ENCODE measurements at places on chromosomes 1 and 21. TPM values are rescaled to one million over a fixed set of nuclear protein-coding genes. Genes with fewer than 3 reads are reported as not detected.

DNA sequence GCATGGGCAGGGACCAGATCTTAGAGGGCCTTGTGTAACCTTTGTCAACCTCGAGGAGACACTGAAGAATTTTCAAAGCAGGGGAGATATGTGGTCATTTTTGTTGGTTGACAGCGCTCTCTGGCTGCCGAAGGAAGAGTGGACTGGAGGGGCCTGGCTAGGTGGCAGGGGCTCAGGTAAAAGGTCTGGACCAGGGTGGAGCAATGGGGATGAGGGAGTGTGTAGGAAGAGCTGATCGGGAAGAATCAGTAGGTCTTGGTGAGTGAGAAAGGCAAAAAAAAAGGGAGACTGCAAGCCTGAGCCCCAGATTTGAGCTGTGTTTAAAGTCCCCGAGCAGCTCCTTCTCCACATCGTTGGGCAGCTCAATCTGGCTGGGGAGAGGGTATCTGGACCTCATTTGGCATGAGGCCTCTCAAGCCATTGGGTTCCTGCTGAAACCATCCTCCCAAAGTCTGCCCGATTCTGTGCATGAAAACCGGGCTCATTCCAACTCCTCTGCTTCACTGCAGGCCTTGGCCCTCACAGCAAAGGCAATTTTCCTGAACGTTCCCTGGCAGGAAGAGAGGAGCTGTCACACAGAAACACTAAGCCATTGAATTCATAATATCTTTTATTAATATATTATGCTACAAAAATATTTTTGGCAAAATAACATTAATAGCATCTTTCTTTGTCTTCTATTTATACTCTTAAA lies 237.1 kb downstream of the TRABD2B start:
- DNase-seq = peak; percentile 39

- DNase-seq = no peak
Observed at GRCh38 chr1:11878081-11878890, 19.5 kb upstream of the NPPB start.

DNA sequence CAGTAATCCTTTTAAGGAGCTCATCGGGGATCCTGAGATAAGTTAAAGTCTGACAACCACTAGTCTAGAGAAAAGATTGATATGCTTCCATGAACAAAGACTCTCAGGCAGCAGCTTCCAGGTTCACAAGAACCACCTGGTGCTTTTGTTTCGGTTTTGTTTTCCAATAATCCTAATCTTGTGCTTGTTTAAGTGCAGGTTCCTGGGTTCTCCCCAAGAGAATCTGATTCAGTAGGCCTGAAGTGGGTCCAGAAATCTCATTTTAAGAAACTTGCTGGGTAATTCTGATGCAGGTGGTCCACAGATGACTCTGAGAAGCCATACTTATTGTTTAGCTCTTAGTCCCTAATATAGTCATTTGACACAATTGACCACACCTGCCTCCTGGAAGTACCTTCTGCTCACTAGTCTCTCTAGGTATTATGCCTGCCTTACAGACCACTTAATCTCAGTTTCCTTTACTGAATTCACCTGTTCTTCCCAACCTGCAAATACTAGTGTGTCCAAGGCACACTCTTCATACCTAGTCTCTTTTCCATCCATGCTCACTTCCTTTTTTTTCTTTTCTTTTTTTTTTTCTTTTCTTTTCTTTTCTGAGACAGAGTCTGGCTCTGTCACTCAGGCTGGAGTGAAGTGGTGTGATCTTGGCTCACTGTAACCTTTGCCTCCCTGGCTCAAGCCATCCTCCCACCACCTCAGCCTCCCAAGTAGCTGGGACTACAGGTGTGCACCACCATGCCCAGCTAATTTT lies 20.5 kb upstream of the FRRS1 start:
- DNase-seq = no peak

- no peak for DNase-seq
Observed at GRCh38 chr1:218787826-218788225, 385.9 kb upstream of the LYPLAL1 start.

- DNase-seq = no peak
Observed at GRCh38 chr1:182080040-182080439, 18.5 kb upstream of the ZNF648 start.

EXTL1 gene
- total RNA-seq = 0.71 TPM

GRCh38 chr1:27523337-27524020 lies 33.5 kb upstream of the WASF2 start:
- peak; percentile 46 for DNase-seq

DNA sequence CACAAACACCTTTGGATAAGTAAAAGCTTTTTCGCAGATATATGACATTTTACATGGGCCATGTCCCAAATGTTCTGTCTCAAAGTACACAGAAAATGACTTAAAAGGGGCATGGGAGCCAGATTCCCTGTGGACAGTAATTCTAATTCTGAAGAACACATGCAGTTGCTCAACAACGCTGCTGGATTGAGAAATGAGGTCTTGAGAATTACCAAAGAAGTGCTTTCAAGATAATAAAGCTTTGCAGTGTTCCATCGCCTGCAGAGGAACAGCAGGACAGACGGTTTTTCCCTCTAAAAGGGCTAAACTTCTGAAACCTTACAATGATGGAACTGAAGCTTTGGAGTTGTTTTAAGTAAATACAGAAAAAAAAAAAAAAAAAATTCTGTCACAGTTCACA lies 55.3 kb upstream of the HSPA13 start:
- DNase-seq = no peak

DNA sequence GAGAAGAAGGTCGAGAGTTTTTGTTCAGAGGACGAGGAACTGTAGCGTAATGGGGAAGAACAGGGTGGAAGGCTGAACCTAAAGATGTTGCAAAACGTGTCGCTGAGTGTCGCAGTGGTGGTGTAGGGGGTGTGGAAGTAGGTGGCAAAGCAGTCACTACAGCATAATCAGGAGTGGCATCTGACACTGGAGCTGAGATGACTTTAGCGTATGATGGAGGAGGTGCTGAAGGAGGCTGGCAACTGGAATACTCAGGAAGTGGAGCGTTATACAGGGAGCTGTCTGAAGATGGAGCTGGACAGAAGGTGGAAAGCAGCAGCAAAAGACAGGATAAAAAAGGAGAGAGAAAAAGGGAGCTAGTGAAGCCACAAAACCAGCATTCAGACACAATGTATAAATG lies 89.9 kb upstream of the LBR start:
- DNase-seq = no peak

RPL22 gene
- 581 TPM for total RNA-seq

- peak; percentile 78 for DNase-seq
Observed at GRCh38 chr21:28444557-28444956, 548.1 kb downstream of the LTN1 start.

DNA sequence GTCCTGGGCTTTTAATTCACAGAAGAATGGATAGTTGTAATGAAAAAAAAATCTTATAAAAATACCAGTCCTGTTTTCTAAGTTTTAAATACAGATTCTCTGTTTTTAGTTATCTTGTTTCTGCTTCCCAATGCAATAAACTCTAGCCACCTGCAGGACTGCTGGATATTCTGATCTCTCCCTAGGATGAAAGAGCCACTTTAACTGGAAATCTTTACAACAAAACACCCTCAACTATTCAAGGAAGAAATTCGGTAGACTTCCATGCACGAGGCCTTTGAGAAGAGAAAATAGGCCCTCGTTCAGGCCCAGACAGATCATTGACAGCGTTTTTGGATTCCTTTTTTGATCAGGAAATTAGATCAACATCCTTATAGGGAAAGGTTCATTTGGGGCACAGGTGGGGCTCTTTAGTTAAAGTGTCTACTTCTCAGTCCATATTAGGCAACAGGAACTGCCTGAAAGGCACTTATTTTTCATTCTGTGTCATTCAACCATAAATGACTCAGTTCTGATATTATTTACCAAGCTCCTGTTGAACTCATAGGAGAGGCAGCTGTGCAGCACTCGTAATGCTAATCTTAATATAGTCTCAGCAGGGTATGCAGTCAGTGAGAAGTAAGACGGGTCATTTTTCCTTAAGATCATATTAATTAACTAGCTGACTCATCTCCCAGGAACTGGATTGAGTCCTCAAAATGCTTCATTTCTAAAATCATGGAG lies 71.1 kb upstream of the ERRFI1 start:
- no peak for DNase-seq

SYNC gene
- 46.3 TPM for total RNA-seq

GRCh38 chr1:184940226-184940625 lies 34.1 kb downstream of the NIBAN1 start:
- DNase-seq = peak; percentile 52

DNA sequence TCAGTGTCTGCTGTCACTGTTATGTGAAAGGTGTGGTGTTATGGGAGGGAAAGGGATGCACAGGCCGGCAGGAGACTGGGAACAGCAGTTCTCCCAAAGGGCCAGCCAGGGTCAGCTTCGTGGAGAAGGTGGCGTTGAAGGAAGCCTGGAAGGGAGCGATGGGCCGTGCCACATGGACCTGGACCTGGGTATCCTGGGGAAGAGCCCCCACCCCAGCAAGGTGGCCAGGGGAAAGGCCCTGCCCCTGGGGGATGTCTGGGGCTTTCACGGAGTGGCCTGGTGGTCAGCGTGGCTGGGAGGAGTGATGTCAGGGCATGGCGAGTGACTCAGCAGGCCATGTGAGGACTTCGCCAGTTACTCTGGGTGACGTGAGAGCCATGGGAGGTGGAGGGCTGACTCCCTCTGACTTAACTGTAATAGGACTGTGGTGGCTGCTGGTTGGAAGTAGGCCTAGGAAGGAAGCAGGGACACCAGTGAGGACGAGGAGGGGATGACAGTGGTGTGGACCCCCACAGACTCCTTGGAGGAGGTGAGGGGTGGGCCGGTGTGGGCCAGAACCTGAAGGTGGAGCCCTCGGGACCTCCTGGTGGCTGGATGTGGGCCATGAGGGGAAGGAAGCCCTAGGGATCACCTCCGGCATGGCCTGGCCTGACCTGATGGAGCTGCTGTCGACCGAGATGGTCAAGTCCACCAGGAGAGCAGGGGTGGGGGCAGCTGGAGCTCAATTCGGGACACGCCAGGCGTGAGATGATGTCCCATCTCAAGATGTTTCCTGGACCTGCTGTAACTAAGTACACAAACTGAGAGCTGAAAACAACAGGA lies 54.5 kb downstream of the BACE2 start:
- no peak for DNase-seq

GSTM5 gene
- 19.4 TPM for total RNA-seq

- peak; percentile 48 for DNase-seq
Observed at GRCh38 chr1:83511146-83511726, 487.7 kb downstream of the TTLL7 start.

DNA sequence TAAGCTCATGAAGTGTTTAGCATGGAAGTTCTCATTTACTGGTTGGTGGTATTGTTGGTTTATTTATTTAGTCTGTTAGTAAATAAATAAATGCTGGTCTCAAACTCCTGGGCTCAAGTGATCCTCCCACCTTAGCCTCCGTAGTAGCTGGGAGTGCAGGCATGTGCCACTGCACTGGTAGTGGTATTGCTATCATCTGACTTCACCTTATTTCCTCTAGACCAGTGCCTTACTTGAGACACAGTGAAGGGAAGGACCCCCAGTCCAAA lies 1.4 kb upstream of the SLC2A1 start:
- DNase-seq = no peak

GRCh38 chr1:29603622-29604021 lies 367.3 kb downstream of the PTPRU start:
- no peak for DNase-seq

GRCh38 chr1:4171480-4172450 lies 271.7 kb upstream of the C1orf174 start:
- DNase-seq = peak; percentile 33

DNA sequence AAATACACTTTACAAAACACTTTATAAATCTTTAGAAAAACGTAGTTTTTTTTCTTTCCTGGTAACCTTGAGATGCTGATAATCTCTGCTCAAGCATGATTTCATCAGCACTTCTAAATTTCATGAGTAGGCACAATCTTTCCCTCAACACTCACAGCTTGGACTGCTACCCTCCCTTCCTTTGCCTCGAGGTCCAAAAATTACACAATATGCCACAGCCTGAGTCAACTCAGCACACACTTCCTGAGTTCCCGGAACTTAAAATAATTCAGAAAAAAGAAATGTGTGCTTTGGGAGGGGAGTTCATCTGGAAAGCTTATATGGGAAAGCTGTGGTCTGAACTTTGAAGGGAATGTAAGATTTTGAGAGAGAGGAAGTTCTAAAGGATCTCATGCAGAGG lies 5.9 kb downstream of the CLCA2 start:
- DNase-seq = peak; percentile 85

DNA sequence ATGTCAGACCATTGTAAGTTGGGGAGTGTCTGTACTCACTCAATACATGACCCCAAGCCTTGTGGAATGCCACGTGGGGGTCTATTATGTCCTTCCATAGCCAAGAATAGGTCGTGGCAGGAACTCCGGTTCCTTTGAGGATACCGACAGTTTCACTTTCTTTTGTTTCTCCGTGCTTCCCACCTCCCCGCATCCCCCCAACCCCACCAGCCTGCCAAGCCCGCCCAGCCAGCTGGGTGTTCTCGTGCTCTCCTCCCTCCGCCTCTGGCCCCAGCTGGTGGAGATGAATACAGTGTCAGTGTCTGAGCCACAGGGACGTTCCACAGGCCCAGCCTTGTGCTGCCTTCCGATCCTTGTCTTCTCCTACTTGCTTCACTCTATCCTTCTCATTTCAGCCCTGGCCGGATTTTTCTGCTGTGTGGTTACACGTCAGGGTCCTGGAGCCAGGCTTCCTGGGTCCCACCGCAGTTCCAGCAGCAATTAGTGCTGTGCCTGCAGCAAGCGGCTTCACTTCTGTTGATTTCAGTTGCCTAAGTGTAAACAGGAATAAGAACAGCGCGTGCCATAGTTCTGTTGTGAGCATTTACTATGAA lies 4.1 kb upstream of the AGTRAP start:
- peak; percentile 95 for DNase-seq

GRCh38 chr1:95067568-95067967 lies 5.2 kb downstream of the ALG14 start:
- no peak for DNase-seq

TNFRSF18 gene
- total RNA-seq = 2.7 TPM

ZNF683 gene
- not detected for total RNA-seq

SPATA1 gene
- 1.8 TPM for total RNA-seq

GRCh38 chr21:34342476-34342875 lies 21.3 kb upstream of the KCNE2 start:
- DNase-seq = no peak

DNA sequence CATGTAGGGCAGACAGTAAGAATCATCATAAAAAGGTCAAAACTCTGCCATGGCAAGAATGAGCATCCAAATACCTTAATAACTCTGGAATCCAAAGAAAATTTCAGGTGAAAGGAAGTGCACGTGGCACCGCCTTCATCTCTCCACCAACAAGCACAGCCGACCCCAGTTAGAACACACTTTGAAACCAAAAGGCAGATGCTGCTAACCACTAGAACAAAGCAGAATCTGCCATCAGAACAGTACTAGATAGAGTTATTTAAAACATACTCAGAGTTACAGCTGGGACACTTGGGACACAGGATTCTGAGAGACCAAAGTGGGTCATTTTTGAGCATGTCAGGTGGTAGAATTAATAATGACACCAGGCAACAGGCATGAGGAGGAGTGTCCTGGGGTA lies 106.7 kb upstream of the SOD1 start:
- no peak for DNase-seq

HOOK1 gene
- total RNA-seq = 1.9 TPM

ARTN gene
- 0.49 TPM for total RNA-seq

ATAD3C gene
- 0.22 TPM for total RNA-seq

DNA sequence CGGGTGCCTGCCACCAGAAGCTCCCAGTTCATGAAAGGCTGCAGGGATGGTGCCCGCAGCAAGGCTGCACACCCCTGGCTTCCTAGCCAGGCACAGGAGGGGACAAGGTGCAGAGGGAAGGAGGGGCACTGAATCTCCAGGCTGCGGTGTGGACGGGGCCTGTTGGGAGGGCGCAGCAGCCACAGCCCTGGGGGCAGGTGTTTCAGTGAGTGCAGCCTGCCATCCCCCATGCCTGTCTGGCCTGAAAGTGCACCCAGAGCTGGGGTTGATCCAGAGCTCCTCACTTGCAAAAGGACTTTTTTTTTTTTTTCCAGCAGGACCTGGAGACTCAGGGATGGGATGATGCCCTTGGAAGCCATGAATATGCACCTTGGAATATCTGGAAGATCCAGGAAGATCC lies 153.7 kb upstream of the C1orf174 start:
- DNase-seq = no peak
